AML-193 (cell line): ENCODE measurements at places on chromosomes 7 and 10.

DNA sequence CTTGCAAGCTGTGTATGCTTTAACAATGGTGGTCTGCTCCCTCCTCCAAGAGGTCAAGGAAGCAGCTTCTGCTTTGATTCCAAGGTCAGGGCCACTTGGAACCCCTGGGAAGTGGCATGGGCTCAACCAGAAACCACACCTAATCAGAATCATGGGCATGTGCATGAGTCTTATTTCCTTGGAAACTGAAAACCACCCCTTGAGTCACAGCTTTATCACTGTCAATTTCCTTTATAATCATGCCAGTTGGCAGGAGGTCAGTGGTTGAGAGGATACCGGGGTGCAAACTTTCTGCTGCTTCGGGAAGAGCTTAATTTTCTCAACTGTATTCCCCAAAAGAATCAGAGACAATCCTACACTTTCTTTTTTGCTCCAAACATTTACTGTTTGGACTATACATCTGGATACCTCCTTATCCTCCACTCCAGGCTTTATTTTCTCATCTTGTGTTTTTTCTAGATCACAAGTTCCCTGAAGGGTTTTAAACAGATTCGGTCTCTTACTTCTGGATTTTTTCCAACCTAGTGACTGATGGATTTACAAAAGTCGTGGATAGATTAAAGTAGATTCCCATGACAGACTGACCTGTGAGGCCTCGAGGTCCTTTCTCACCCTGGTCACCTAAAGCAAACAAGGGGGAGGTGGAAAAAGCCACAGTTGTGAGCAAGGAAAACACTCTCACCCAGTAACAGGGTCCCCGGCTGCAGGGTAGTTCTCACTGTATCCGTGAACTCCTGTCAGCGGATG, 36.0 kb downstream of the COL17A1 start:
- no peak for DNase-seq

- no peak for DNase-seq
These were observed 271.7 kb downstream of the PTPRN2 start for GRCh38 chr7:158315881-158316280.

- no peak for DNase-seq
These were observed 169.9 kb upstream of the PPP2R2D start for GRCh38 chr10:131730771-131731497.

- no peak for DNase-seq
These were observed 422.5 kb downstream of the DNAJB6 start for GRCh38 chr7:157759246-157759805.

- no peak for DNase-seq
These were observed 35.0 kb downstream of the VIPR2 start for GRCh38 chr7:159109653-159110035.

DNA sequence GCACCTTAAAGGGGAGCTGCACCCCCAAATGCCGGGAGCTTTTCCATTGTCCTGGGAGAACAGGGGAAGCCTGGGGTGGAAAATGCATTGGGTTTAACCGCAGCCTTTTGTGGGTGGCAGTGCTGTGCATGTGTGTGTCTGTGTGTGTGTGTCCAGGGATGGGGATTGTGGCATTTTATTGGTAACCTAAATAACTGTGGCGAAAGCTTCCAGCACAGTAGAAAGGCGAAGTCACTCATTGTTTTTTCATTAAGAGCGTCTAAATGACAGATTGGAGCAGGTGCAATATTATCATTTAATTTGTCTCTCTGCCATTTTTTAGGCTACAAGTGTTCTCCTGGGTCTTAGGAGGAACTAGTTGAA, 55.1 kb downstream of the INSIG1 start:
- no peak for DNase-seq

- DNase-seq: no peak
These were observed 79.8 kb downstream of the RALA start for GRCh38 chr7:39703144-39703543.

GRCh38 chr10:43686414-43686813, 37.7 kb upstream of the ZNF32 start:
- no peak for DNase-seq

DNA sequence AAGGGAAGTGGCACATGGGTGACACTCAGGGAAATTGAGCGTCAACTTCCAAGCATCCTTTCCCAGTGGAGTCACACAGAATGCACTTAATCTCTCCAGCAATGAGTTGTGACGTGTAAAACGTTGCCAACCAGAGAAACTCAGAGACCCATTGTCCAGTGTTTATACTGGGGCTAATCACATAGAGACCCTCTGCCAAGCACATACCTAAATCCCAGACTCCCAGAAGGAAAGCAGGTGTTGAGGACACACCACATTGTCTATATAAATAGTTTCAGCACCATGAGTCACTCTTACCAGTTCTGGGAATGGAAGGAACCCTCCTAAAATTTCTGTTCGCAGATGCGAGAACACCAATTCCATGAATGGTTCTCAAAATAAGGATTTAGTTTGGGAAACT, 76.4 kb upstream of the BET1 start:
- DNase-seq: no peak

- DNase-seq: no peak
These were observed 58.4 kb upstream of the PCGF5 start for GRCh38 chr10:91162050-91162494.

DNA sequence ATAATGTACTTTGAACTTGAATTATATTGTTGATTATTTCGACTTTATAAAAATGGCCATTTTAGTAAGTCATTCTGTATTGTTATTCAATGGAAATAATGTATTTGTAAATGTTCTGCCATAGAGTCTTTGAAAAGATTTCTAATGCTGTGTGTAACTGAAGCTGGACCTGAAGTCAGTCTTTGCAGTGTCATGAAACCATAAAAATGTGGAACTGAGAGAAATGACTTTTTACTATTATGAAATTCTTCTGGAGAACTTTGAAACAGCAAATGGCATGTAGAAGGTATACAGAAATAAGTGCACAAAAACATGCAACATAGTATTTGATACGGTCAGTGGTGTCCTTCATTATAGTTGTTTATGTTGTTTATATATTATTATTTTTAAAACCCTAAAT, 59.7 kb upstream of the ADRA2A start:
- DNase-seq: peak; percentile 34
